ENCODE measurements at places on chromosomes 7 and 10. TPM values are rescaled to one million over a fixed set of nuclear protein-coding genes. Genes with fewer than 3 reads are reported as not detected.

Gene SCART1
- polyA plus RNA-seq, result 0.22 TPM

Gene TAS2R3
- not detected for polyA plus RNA-seq

GRCh38 chr10:132571650-132572544 lies 34.3 kb downstream of the INPP5A start:
- DNase-seq, result peak; percentile 83

DNA sequence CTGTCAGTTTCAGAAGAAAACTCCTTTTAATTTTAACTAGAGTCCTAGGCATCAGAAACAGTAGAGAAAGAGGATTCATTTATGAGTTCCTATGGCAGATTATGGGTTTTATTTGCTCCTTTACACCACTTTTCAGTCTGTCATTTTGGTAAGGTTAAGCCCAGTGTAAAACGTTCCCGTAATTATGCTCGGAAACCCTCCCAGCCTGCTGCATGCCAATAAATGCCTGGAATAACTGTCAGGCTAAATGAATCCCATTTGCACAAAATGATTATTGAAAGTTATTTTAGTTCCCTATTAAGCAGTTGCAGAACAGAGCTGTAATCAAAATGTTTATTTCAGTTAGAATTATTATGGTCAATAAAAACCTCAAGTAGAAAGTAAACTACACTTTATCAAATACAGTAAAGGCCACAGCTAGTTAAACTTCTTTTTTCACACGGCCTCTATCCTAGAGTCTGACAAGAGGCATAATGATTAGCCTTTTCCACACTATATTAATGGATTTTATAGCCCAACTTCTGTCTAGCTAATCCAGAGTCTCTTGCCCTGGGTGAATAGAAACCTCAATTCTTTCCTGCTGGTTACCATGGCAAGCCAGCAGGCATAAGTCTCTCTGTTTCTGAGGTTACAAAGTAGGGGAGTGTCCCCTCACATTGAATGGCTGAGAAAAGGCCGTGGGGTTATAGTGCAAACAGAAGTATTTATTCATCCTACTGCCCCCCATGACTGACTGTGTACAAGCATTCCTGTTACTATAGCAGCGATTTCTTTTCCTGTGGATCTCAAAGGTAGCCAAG lies 80.8 kb upstream of the NPVF start:
- DNase-seq, result no peak

DNA sequence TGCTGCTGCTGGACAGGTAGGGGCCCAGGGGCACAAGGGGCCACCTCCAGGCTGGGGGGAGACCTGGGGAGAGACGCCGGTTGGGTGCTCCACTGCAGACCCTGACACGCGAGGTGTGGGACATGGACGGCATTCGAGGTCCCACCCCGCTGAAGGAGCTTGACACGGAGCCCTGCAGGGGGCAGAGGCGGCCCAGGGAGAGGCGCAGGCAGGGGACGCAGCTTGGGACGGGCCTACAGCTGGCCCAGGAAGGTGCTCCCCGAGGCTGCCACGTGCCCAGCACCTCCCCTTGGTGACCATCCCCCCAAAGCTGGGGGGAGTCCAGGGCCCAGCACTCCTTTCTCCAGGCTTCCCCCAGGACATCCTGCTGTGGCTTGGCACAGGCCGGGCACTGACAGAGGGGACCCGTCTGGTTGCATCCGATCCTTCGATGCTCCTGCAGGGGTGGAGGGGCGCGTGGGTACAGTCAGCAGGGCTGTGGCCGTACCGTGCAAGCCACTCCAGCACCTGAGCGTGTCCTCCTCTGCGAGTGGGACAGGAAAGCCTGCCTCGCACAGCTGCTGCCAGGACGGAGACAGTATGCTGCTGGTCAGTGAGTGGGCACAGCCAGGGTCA lies 174.4 kb downstream of the ELFN1 start:
- no peak for DNase-seq

All from small intestine (tissue), 16 donors.